ENCODE measurements at places on chromosomes 1 and 21.

- DNase-seq: no peak
Measured at GRCh38 chr1:183987593-183988318, 49.8 kb downstream of the COLGALT2 start.

GRCh38 chr1:99782397-99782796 lies 16.0 kb upstream of the FRRS1 start:
- no peak for DNase-seq

- no peak for DNase-seq
Measured at GRCh38 chr1:41616563-41616962, 132.1 kb upstream of the EDN2 start.

- no peak for DNase-seq
Measured at GRCh38 chr1:25054526-25055323, 124.6 kb upstream of the RUNX3 start.

DNA sequence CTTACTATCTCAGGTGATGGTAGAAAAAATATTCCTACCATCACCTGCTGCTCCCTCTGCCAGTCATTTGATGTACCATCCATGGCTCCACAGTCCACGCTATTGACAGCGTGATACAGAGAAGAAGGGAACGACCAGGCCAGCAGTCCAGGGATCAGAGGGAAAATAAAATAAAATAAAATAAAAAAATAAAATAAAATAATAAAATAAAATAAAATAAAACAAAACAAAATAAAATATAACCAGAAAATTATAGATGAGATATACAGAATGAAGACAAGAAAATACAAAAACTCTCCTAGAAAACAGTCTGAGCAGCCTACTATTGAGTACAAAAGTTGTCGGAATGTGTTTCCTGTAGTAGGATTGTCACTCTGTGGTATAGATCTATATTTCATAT lies 619.4 kb upstream of the TMPRSS15 start:
- no peak for DNase-seq

GRCh38 chr1:54593571-54594160 lies 29.7 kb downstream of the FAM151A start:
- no peak for DNase-seq

DNA sequence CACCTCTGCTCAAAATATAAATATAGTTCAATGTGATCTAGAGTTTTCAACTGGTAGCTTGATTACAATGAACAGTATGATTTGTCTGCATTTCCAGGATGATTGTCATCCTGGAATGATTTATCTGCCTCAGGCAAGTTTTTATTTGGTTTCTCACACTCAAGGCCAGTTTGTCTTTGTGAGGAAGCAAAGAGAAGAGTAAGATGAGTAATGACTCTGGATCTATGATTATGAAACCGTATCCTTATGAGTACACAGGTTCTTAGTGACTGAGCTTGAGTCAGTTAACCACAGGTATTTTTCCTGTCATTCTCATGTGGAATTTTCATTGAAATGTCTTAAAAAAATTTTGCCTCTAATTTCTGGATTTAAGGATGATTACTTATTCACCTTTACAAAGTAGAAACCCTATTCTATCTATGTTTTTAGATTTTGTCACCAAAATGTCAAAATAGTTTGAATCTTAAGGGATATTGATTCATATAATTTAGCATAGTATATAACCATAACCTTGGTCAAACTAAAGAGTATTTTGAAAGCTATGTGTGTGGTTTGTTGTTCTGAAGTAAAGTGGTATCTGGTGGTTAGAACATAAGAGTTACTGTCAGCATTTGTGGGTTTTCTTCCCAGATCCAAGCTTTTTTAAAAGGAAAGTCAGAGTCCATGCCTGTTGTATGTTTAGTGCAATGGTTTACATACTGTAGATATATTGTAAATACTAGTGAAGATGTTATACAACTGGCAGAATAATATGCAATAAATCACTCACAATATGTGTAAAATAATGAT lies 145.0 kb downstream of the RASAL2 start:
- DNase-seq: peak; percentile 97

- no peak for DNase-seq
Measured at GRCh38 chr1:156045076-156045475, 8.5 kb downstream of the UBQLN4 start.

DNA sequence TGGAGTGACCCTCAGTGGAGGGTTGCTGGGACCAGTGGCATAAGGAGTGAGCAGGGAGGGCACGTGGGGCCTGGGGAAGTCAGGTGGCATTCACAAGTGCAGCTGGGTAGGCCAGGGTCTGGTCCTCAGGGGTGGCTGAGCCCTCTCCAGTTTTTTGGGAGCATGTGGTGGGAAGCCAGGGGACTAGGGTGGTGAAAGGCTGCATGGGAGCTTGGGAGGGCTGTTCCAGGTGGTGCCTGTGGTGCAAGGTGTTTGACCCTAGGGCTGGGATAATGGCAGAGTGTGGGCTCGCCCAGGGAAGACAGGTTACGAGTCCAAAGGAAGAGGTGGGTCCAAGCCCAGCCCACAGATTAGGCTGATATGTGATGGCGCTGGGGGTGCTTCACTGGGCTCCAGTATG lies 30.5 kb downstream of the MAN1C1 start:
- no peak for DNase-seq

DNA sequence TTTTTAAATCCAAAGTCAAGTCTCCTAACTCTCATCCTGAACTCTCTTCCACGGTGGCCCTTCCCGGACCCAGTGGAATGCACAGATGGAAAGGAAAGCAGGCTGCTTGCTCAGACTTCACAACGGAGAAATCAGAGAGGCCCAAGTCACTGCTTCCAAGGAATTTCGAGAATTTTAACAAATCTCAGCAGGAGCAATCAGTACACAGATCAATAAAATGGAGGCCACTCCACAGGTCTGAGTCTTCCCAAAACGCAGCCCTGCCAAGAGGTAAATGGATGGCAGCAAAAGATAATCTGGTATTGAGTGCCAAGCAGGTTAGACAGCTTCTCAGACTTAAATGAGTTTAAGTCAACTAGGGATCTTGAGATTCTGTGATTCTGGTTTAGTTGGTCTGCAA lies 81.1 kb upstream of the TIAM1 start:
- DNase-seq: no peak
